ENCODE measurements at places on chromosomes 4 and X.
A peak's percentile ranks its signal among the peaks of the same experiment; 100 is the strongest.

DNA sequence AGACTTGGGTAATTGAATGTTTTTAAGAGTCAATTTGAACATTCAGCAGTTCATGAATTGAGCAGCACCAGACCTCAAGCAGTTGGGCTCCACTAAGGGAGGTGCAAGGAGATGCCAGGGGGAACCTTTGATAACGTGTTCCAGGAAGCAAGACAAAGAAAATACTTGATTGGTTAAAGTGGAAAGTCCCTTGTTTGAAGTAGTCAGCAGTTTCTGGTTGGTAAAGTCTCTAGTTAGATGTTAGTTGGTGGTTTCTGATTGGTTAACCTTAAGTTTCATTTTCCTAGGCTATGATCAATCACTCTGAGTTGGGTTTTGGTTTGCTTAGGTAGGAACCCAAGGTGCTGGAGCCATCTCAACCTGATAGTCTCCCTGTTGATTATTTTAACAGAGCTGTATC is 4.0 kb downstream of the HERC6 start:
- DNase-seq, result peak; percentile 71

DNA sequence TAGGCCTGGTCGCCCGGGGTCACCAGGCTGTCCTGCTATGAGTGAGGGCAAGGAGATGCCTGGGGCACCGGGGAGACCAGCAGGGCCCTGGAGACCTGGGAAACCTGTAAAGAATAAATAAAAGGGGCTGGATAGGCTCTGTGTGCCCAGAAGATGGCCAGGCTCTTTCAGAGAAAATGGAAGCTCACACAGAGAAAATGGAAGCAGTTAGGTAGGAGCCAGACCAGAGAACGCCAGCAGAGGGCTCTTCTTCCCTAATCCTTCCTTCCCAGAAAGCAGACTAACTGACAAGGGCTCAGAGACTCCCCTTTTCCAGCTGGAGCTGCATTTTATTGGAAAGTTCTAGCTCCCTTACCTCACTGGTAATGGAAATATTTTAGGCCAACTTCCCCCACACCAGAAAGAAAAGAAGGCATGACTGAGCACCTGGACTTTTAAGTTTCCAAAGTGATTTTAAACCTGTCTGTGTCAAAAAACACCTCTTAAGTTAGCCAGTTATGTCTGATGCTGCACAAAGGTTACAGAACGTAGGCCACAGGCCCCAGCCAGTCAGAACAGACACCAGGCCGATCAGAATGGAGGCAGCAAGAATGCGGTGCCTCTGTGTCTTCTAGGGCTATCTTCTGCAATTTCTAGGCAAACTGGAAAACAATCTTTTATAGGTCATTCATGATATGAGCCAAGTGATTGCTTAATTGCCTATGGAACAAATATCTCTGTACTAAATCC is 74.0 kb downstream of the ATG4A start:
- no peak for DNase-seq

GRCh38 chr4:188986271-188986689 is 847.0 kb downstream of the TRIML1 start:
- no peak for DNase-seq

GRCh38 chrX:76862509-76862908 is 435.0 kb downstream of the MAGEE1 start:
- DNase-seq, result no peak

DNA sequence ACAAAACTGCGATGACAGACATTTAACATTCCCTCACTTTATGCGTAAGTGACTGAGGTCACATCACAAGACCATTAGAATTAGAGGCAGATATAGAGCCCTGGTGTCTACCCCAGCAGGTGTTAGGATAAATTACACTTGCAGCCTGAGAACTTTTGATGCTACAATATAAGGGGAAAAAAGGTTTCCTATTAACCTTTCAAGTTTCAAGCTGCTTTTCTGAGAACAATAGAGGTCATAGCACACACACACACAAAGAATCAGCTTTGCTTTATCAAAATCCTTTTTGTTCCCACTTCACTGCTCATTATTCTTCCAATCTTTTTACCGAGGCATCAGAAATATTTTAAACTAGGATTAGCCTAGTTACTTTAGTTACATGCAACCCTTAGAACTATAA is 119.8 kb downstream of the COL25A1 start:
- no peak for DNase-seq

DNA sequence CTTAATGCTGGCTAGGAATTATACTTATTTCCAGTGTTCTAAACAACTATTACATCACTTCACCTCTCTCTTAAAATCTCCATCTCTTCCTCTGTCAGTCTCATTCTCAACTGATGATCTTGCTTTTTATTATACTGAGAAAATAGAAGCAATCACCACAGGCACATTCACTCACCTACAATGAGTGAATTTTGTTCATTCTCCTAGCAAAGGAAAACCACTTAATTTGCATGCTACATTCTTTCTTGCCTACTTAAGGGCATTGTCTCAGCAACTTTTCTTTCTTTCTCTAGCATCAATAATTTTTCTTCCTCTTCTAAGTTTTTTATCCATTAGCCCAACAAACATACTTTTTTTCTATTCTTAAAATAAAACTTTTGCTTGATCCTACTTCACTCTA is 21.1 kb upstream of the USP38 start:
- no peak for DNase-seq

DNA sequence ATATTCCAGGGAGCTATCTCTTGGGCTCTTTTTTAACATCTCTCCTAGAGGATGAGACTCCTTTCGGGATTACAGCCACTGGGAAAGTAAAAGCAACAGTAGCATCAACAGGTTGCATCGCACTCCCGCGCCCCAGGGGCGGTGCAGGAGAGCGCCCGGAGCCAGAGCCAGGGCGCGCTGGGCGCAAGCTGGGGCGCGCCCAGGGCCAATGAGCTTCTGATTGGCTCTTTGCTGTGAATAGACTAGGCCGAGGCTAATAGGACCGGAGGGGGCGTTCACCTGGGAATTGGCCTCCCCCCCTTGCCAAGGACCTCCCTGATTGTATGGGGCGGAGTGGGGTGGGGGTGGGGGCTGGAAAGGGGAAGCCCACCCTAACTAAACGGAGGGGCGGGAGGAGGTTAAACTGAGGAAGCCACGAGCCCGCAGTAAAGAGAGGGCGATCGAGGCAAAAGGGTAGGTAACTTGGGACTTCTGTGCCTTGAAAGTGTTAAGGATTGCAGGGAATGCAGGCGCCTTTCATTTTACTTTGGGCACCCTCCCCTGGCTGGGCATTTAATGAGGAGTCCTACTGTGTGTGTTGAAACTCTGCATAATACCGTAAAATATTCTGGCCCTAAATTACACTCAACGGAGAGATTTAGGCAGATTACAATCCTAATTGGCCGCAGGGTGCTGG is 1.1 kb upstream of the ATOH1 start:
- no peak for DNase-seq

GRCh38 chrX:5857232-5857631 is 371.4 kb downstream of the NLGN4X start:
- DNase-seq, result no peak

- no peak for DNase-seq
These were observed 73.9 kb downstream of the SLC2A9 start for GRCh38 chr4:9947168-9948062.

All from activated T-cell treated with anti-CD3 and anti-CD28 coated beads, Interleukin-2, amount 50 U/mL, for 72 hours (primary cell).